Head of caudate nucleus (tissue), 42 donors: ENCODE measurements at places on chromosomes 11 and 22.

DNA sequence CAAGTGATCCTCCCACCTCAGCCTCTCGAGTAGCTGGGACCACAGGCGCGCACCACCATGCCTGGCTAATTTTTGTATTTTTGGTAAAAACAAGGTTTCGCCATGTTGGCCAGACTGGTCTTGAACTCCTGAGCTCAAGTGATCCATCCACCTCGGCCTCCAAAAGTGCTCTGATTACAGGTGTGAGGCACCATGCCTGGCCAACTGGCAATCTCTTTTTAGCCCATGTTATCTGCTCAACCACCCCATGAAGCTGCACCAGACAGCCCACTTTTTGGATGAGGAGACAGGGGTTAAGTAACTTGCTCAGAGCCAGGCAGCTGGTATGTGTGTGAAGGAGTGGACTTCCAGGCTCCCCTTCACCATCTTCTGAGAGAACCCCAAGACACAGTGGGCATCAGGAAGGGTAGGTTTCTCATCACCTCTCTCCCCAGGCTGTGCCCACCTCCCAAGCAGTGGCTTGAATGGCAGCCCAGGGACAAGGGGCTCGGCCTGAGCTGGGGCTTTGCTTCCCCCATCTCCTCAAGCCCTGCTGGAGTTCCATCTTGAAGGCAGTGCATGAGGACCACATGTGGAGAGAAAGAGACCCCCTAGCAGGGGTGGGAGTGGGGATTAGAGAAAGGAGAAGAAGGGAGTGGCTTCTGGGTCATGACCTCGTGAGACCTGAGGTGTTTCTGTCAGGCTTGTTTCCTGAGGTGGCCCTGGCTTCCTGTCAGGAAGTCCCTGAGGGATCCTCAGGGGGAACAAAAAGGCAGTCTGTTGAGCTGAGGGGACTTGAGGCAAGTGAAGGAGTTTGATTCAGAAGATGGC lies 87.5 kb upstream of the PARVA start:
- no peak for DNase-seq

DNA sequence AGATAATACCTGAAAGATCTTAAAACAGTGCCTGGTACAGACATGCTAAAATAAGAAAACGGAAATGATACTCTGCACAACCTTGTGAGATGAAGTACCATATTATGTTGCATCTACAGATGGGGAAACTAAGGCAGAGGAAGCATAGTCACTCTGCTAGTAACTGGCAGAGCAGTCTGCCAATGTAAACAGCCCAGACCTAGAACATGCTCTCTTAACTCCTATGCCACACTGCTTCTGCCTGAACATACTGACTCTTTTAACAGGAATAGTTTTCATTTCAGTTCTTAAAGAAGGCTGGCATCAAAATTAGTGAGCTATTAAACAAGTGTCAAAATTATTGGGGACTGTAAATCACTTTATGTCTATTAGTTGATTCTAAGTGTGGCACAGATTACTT lies 99.9 kb downstream of the CD44 start:
- DNase-seq, result no peak

- no peak for DNase-seq
Measured at GRCh38 chr11:19378814-19379213, 138.1 kb upstream of the E2F8 start.

DNA sequence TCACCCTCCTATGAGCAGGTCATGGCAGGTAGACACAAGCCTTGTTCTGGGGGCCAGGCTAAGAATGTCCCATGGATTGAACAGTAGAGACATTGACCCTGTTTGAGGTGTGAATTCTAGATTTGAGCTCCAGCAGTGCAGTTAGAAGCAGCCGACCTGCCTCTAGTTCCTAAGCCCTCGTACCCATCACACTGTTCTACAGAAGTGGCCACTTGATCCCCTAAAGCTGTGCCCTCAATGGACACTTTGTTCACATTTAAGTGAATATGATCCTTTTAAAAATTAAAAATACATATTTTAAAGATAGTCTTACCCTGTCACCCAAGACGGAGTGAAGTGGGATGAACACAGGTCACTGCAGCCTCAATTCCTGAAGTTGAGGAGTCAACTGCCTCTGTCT lies 122.0 kb downstream of the MED15 start:
- DNase-seq, result no peak

DNA sequence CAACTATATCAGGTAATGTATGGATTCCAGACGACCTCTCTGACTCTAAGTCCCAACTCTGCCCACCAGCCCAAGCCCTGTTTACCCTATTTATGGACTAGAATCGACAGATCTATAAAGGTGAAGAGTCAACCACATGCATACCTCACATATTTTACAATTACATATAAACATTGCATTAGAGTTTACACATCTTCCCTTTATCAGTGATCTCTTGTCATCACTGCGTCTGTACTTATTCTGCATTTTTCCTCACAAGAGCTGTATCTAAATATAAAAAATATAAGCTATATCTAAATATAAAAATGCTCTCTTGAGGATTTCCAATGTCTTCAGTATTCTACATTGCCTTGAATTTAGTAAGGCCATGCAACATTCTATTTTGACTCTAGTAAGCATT lies 8.5 kb downstream of the FIBIN start:
- DNase-seq, result no peak

DNA sequence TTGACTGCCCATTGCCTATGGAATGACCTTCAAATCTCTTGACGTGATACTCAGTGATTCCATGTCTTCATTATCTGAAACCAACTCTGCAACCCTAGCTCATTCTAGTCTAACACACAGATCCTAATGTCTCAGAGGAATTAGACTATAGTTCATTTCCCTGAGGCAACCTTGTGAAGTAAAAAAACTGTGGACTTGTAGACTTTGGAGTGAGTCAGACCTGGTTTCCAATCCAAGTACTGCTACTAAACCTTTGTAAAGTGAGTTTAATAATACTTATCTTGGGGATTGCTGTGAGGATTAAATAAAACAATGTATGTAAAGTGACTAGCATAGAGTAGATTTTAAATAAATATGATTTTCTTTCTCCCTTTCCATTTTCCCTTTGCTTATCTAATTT lies 226.1 kb downstream of the BLID start:
- no peak for DNase-seq

DNA sequence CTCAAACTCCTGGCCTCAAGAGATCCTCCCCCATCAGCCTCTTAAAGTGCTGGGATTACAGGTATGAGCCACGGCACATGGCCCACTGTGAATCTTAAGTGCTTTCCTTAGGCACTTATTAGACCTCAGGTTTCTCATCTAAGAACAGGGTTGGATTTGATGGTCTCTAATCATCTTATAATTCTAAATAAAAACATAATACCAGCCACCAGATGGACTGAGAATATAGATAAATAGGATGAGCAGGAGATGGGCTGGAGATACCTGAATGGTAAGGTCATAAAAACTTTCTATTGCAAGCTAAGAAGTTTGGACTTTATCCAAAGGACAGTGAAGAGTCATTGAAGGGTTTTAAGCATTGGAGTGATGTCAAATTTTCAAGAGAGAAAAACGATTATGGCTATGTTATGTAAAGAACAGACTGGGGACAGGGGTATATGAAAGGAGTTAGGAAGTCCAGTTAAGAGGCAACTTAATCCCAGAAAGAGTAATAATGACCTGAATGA lies 85.2 kb downstream of the RELT start:
- DNase-seq, result no peak

GRCh38 chr11:33237039-33237597 lies 20.1 kb upstream of the HIPK3 start:
- DNase-seq, result no peak

- DNase-seq, result no peak
Measured at GRCh38 chr11:111548525-111548924, 8.0 kb downstream of the LAYN start.

DNA sequence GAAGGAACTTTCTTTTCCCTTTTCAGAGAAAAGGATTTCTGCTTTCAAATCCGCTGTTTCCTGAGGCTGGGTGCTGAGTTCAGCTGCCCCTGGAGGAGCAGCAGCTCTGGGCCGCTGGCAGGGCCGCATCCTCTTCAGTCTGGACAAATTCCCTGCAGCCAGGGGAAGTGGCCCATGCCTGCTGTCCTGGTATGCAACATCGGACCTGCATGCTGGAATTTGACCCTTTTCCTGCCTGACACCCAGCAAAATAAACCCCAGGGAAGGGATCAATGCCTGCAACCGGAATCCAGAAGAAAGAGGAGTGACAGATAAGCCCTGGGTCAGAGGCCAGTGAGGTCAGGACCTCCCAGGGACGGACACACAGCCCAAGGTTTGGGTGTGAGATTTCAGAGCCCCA lies 54.1 kb upstream of the LINC01488 start:
- no peak for DNase-seq

DNA sequence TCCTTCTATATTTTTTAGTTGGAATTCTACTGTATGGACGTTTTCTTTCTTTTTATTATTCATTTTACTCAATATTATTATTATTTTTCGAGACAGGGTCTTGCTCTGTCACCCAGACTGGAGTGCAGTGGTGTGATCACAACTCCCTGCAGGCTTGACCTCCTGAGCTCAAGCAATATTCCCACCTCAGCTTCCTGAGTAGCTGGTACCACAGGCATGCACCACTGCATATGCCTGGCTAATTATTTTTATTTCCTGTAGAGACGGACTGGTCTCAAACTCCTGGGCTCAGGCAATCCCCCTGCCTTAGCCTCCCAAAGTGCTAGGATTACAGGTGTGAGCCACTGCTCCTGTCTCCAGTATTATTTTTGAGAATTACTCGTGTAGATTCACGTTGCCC lies 34.0 kb upstream of the CCDC134 start:
- no peak for DNase-seq

GRCh38 chr11:58928691-58929090 lies 10.6 kb upstream of the GLYATL1 start:
- no peak for DNase-seq

- DNase-seq, result no peak
Measured at GRCh38 chr22:44459551-44459950, 38.5 kb downstream of the RTL6 start.

GRCh38 chr22:36405221-36405661 lies 17.5 kb upstream of the MYH9 start:
- no peak for DNase-seq

DNA sequence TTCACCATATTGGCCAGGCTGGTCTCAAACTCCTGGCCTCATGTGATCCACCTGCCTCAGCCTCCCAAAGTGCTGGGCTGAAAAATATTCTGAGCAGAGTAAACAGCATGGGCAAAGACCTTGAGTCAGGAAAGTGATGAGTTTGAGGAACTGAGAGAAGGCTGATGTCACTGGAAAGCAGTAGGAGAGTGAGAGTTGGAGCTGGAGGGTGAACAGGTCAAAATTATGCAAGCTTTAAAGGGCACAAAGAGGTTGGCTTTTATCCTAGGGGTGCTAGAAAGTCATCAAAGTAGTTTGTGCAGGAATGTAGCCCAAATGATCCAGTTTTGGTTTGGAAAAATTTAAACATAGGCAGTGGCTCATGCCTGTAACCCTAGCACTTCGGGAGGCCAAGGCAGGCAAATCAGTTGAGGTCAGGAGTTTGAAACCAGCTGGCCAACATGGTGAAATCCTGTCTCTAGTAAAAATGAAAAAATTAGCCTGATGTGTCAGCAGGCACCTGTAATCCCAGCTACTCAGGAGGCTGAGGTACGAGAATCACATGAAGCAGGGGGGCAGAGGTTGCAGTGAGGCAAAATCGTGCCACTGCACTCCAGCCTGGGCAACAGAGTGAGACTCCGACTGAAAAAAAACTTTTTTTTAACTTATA lies 44.7 kb upstream of the CXCR5 start:
- no peak for DNase-seq

DNA sequence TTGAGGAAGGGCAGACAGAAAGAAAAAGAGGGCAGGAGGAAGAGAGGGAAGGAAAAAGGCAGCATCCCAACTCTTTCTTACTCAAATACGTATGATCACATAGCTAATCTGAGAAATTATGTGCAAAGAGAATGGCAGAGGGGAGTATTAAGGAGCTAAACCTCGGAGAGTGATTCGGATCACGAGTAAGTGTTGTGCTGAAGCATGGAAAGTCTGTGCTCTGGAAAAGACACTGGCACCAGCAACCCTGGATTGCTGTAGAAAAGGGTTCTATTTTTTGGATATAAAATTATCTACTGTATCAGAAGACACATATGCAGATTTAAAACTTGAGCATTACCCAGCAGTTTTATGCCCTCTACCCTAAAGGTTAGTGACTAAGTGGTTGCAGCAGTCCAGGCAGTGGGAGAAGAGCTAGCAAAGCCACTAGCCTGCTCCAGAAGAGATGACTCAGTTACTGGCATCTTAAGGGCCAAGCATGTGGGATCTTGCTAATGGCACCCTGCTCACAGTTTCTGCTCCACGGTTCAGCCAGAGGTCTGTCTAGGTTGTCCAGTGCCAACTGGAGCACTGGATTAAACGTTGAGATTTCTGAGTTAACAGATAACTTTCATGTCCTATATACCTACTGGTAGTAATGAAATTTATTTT lies 151.7 kb downstream of the SWAP70 start:
- DNase-seq, result no peak

GRCh38 chr22:23235425-23235824 lies 55.1 kb downstream of the BCR start:
- DNase-seq, result no peak

DNA sequence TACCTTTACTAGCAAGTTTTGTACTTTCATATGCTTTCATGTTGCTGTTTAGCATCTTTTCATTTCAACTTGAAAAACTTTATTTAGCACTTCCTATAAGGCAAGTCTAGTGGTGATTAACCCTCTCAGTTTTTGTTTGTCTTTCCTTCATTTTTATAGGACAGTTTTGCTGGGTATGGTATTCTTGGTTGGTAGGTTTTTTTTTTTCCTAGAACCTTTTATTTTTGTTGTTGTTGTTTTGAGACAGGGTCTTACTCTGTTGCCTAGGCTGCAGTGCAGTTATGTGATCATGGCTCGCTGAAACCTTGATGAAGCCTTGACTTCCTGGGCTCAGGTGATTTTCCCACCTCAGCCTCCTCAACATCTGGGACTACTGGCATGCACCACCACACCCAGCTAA lies 29.9 kb upstream of the SLC5A1 start:
- DNase-seq, result no peak

- no peak for DNase-seq
Measured at GRCh38 chr11:70569996-70570692, 171.8 kb downstream of the CTTN start.

DNA sequence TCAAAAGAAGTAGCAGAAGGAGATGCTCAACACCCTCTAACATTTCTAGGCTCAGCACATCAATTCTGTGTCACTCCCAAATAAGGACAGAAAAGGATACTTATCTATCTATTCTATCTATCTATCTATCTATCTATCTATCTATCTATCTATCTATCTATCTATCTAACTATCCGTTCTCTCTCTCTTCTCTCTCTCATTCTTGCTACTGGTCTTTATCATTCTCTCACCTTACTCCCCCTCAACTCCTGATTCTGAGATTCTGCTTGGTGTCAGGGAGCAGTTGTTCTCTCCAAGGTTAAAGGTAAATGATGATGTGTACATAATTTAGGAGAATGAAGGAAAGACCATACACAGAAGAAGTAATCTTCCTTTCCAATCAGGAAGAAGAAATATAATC lies at the start of gene OR10G6:
Gene OR10G6 (minus strand): TSS at position 43 of the 400 bp plus-strand sequence. CDS start 0 bp downstream, at position 43.
- DNase-seq, result no peak
